Activated CD8-positive, alpha-beta memory T cell treated with anti-CD3 and anti-CD28 coated beads for 1 hour (primary cell): ENCODE measurements at places on chromosomes 13 and 19.
A peak's percentile ranks its signal among the peaks of the same experiment; 100 is the strongest.

GRCh38 chr19:48489608-48490216 is 20.5 kb downstream of the CYTH2 start:
- DNase-seq = no peak

GRCh38 chr13:78468621-78469020 is 134.7 kb downstream of the POU4F1 start:
- no peak for DNase-seq

DNA sequence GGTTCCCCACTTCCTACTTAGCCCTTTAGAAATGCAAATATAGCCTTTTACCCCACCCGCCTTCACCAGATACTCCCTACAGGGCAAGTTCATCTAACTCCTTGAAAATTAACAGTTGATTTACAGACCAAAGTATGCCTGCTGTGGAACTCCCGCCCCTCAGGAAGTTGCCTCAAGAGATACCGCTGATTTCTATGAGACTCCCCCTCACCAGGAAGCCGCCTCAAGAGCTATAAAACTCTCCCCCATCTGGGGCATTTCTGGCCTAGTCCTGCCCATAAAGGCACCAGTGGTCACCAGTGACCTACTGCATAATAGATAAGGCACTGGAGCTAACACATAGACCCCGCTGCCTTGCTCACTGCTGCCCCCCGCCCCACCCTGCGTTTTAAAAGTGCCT is 201.7 kb upstream of the UBL3 start:
- DNase-seq = no peak

DNA sequence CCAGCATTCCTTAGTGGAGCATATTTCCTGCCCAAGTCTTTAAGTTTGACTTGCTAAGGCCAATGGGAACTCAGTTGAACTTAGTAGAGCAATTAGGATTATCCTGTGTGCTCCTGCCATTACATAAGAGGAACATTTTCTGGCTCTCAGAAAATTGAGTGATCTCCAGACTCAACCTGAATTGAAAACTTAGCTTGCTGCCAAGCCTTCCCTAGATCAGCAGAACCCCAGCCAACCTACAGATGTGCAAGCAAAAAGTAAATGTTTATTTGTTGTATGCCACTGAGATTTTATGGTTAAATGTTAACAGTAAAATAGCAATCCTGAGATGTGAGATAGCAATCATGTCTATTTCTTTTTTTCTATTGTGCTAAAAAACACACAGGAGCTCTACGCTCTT is 350.9 kb downstream of the OLFM4 start:
- DNase-seq = no peak

- no peak for DNase-seq
These were observed at the start of gene LEUTX for GRCh38 chr19:39778763-39779162. LEUTX (plus strand) TSS chr19:39778854; CDS start chr19:39778921, 67 bp downstream.

GRCh38 chr13:89407357-89407756 is 1736.2 kb downstream of the SLITRK5 start:
- no peak for DNase-seq

DNA sequence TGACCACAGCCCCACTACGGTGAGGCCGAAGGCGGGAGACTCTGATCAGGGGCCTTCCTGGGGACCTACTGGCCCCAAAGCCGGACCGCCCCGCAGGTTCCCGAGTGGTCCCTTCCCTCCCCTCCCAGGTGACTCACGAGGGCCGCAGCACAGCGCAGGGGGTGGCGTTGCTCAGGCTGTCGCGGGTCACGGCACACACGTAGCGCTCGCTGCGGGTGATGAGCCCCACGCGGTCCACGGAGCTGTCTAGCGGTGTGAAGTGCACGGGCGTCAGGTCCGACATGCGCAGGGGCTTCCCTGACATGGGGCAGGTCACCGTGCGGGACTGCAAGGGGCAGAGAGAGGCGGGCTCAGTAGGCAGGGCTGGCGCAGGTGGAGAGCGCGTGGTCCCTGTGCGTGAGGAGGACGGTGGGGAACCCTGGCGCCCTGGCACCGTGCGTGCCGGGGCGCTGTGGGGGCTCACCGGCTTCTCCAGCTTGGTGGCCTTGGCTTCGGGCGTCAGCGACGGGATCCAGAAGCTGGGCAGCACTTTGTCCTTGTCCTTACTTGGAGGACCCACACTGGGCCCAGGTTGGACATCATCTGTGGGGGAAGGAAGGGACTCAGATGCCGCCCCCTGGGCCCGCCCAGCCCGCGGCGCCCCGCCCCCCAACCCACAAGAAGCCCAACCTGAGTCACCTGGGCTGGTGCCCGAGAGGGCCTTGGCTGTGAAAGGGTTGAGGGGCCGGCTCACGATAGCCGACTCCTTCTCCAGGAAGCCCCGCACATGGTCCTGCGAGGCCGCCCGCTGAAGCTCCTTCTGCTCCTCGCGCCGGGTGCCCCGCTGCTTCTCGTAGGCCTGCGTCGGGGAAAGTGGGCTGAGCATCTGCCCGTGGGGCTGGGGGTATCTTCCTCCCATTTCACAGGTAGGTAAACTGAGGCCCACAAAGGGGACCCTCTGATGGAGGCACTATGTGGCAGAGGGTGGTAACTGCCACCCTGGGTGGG is 23.7 kb downstream of the NOSIP start:
- DNase-seq = no peak

DNA sequence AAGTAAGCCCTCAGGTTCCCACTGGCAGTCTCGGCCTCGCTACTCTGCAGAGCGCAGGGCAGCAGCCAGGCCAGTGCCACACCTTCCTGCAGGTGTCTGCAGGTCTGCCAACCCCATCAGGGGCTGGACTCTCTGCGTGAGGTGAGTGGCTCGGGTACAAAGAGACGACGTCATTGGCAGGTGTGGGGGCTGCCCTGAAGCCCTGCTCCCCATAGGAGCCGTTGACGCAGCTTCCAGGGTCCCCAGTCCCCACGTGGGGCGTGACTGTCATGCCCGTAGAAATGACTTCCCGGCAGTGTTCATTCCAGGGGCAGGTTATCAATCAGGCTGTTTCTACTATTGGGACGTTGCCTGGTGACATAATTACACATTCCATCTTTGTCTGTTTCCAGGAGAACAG is 15.3 kb upstream of the GJB6 start:
- DNase-seq = no peak

- no peak for DNase-seq
These were observed 210.9 kb downstream of the FGF14 start for GRCh38 chr13:102190930-102191329.

- DNase-seq = no peak
These were observed 2.2 kb upstream of the AP2S1 start for GRCh38 chr19:46852830-46853229.

GRCh38 chr19:36460046-36460445 is 29.3 kb downstream of the ZNF566 start:
- no peak for DNase-seq

DNA sequence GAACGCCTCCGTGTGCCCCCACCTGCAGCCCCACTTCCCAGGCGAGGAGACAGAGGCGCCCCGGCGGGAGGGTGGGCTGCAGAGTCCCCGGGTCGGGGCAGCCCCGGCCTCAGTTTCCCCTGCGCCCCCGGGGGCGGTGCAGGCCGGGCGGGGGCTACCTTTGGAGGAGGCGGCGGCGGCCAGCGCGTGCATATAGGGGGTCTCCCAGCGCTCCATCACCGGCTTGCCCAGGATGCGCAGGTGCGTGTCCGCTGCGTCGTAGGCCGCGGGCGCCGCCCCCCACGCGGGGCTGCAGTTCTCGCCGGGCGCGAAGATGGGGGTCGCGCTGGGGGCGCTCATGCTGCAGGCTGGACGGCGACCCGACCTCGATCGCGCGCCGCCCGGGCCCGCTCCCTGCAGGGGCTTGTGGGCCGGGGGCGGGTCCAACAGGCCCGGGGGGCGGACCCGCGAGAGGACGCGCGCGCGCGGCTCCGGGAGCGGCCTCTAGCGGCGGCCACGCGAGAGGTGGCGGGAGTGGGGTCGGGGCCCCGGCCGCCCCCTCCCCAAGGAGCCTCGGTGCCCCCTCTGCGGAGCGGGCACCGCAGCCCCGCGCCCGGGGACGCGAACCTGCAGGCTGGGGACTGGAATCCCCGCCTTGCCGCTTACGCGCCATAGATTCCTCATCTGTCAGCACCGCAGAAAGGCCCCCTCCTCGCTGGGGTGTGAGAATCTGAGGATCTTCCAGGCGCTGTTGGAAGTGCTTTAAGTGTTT is at the start of gene GAMT:
Gene GAMT, minus strand, starts transcription at position 405 of the 751 bp plus-strand sequence. Its CDS starts 66 bp downstream, at position 339.
- peak; percentile 47 for DNase-seq

DNA sequence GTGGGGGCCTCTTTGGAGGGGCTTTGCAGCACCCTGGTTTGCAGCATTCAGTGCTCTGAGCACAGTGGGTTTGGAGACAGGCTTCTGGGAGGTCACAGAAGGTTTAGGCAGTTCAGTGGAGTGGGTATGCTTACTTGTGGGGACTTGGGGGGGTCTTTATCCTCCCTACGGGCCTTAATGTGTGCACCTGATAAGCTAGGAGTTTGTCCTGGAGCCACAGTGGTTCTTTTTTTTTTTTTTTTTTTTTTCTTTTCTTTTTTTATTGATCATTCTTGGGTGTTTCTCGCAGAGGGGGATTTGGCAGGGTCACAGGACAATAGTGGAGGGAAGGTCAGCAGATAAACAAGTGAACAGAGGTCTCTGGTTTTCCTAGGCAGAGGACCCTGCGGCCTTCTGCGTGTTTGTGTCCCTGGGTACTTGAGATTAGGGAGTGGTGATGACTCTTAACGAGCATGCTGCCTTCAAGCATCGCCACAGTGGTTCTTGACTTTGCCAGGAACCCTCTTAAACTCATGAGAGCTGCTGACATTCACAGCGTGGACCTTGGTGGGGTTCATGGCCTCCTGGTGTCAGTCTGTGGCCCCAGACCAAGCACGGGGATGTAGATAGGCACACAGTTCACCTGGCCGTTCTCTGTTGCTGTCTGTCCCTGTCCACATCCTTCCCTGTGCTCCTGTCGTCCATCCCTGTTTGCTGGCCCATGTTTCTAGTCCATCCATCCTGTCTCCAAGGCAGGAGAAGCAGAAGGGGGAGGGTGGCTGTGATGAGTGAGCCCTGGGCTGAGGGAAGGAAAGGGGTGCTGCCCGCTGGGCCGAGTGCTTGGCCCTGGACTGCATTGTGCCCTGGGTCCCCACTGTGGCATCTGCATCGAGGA is 2.7 kb downstream of the EGLN2 start:
- DNase-seq = no peak

DNA sequence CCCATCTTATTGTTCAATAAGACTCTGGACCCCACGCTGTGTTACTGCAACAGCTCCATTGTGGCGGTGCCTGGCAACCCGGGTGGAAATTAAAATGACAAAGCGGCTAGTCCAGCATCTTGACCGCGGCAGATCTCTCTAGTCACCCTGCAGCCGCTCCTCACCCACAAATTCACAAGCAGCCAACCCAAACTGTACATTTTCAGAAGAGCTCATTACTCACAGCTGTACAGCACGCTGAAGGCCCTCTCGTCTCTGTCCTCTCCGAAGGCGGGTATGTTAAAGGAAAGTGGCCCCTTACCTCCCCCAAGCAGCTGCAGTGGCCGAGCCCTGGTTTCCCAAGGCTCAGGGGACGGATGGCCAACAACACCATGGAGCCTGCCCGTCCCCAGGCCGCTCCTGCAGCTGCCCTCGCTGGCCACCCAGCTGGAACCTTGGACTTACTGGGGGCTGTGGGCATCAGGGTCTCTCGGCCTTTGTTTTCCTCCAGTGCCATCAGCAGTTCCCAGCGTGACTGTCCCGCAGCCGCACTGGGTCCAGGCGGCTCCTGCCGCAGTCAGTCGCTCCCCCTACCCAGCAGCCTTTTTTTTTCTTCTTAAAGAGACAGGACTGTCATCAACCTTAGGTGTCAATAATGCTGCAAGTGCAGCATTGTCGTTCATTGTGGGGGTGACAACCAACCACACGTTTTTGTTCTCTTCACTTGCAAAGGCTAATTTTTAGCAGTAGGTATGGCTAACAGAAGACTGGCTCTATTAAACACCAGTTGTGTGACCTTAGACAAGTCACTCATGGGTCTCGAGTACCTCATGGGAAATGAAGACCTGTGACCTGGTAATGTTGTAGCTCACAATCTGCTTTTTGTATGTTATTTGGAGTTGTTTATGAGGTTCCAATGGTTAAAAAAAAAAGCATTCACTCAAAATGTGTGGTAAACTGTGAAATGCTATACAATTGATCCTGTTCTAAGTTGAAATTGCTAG is at the start of gene SACS:
Gene SACS, minus strand, starts transcription at position 532 of the 983 bp plus-strand sequence. CDS start 22,463 bp downstream, outside the sequence.
- no peak for DNase-seq

- no peak for DNase-seq
These were observed 10.1 kb downstream of the ATCAY start for GRCh38 chr19:3890591-3890990.

GRCh38 chr19:49363268-49364082 is at the start of gene DKKL1:
DKKL1 (plus strand) TSS chr19:49363877; CDS start chr19:49363999, 122 bp downstream.
- DNase-seq = peak; percentile 34

- no peak for DNase-seq
These were observed 9.5 kb downstream of the PPP1R37 start for GRCh38 chr19:45102481-45102880.

- DNase-seq = no peak
These were observed 1320.2 kb upstream of the PCDH9 start for GRCh38 chr13:68550330-68550729.

DNA sequence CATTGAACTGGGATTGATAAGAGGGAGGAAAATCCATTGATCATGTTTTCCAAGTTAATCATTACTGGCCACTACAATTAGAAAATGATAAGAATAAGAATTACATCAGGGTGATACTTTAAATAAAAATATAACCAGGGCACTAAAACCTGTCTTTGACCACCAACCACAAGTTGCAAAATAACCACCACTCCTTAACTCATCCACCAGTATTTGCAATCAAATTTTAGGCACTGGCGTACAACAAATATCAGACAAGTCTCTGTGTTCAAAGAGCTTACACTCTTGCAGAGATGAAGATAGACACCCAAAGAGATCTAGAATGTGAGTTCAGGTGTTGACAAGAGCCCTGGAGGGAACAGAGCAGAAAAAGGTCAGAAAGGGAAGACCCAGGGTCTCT is 514 bp downstream of the CEACAM3 start:
- no peak for DNase-seq

DNA sequence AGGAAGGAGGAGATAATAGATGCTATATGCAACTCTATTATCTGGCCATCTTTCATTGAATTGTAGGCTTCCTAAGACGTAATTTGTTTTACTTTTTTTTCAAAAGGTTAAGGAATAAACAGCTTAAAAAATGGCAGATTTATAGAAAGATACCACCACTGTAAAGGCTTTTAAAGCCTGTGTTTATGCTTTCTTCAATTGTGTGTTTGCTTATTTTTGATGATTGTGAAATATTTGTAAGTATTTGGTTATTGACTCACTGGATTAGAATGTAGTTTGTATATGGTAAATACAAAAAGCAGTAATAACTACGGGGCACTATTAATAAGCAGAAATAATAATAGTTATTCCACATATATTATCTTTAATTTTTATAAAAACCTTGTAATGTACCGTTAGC is 437.9 kb downstream of the KLF5 start:
- DNase-seq = no peak

DNA sequence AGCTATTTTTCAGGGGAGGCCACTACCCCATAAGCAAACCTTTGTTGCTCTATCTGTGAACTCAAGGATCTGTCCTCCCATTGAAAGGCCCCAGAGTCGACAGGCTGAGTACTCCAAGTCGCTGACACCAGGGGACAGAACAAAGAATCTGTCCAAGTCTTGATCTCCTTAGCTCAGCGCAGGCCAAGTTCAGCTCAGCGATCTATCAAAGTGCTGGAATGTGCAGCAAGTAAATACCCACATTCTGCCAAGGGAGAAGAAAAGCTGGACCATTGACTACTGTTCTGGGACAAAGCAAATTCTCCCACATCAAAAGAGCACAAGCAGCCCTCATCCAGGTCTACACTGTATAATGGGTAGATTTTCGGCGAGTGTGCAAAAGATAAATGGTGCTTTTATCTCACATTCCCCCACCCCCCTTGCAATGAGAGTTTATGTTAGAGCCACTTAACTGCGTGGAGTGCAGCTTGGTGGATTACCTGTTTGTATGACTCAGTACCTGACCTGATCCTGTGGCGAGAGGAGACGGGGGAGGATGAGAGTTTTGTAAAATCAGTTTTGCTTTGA is 391.7 kb upstream of the SGCG start:
- no peak for DNase-seq
